ENCODE measurements at places on chromosomes 3 and 15.

- no peak for DNase-seq
Observed at GRCh38 chr3:56702490-56703315, 19.6 kb upstream of the TASOR start.

DNA sequence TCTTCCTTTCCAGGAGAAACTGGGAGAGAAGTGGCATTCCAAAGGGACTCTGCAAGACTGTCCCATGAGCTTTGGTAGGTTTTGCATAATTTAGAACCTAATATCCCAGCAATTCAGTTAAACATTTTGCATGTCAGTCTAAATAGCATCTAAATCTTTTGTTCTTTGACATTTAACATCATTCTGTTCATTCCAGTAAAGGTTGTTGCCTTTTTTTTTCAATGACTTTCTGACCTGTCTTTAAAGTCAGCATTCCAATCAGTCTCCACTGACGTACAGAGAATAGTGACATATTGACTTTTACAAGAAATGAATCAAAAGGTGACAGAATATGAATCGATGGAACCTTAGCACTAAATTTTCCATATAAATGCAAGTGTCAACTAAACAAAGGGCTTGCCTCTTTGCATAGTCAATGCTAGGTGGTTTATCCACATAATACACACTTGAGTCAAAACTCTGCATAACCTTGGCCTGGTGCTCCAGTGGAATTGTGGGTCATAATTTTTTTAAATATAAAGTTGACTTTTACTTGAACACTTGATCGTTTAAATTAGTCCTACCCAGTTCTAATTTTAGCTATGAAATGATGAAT, 370.1 kb downstream of the CNTN6 start:
- no peak for DNase-seq

DNA sequence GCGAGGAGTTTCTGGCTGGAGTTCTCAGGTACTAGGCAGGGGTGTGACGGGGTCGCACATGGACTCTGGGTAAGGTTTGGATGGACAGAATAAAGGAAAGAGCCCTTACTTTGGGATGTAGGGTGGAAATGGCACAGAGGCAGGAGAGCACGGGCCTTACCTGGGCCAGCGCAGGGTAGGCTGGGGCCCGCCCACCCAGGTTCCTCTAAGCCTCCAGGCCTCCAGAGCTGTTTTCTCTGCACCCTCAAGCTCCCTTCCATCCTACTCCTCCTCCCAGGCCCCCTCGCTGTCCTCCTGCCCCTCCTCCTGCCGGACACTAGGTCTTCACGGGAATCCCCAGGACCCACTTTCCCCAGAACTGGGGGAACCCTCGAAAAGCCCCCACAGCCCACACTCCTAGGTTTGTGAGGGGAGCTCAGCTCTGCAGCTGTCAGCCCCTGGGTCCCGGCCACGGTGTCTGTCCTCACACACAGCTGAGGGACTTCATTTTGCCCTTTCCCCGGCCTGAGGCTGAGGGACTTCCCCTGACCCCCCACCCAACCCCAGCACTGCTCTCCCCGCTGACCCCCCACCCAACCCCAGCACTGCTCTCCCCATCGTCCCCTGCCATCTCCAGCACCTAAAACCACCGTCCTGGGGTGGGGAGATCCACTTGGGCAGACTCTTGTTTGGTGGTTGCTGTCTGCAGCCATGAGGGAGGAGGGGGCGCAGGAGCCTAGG, 53.0 kb upstream of the PCSK6 start:
- DNase-seq, result no peak

GRCh38 chr15:37872661-37873060, 61.8 kb upstream of the TMCO5A start:
- DNase-seq, result no peak

- no peak for DNase-seq
Observed at GRCh38 chr3:25603703-25604102, 61.0 kb downstream of the TOP2B start.

Data from stimulated activated CD4-positive, alpha-beta T cell treated with anti-CD3 and anti-CD28 coated beads, TNF-alpha, amount 100 ng/mL, for 1 hour (primary cell).